ENCODE measurements at places on chromosomes 12 and 14.

DNA sequence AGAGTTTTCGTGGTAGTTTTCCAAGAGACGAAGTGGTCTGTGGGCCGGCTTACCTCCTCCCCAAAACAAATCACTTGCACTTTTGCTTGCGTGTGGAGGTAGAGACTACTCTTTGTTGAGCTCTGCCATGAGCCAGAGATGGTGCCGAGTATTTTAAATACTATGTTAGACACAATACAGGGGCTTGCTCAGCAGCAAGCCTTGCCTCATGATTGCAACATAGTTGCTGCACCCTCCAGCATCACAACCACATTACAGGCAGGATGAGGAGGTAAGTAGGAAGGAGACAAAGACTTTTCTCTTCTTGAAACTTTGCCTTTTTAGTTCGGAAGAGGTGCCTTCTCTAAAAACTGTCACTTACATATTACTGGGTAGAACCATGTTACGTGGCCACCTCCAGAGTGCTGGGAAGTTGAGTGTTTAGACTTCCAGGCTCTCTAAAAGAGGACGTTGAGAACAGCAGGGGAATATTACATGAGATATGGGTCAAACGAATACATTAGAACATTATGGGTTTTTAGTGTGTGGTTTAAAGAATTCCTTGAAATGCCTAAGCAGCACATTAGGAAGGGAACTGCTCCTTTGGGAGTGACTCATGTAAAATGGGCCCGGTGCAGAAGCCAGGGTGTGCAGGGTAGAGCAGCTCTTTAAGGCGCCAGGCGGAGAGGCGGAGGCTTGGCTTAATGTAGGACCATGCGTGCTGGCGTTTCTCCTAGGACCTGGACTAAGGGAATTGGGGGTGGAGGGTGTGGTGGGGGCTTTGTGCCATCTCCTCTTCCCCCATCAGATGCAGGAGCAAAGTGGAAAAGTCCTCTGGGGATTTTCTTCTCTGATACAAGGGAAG, 110.6 kb upstream of the PRMT8 start:
- DNase-seq = no peak

DNA sequence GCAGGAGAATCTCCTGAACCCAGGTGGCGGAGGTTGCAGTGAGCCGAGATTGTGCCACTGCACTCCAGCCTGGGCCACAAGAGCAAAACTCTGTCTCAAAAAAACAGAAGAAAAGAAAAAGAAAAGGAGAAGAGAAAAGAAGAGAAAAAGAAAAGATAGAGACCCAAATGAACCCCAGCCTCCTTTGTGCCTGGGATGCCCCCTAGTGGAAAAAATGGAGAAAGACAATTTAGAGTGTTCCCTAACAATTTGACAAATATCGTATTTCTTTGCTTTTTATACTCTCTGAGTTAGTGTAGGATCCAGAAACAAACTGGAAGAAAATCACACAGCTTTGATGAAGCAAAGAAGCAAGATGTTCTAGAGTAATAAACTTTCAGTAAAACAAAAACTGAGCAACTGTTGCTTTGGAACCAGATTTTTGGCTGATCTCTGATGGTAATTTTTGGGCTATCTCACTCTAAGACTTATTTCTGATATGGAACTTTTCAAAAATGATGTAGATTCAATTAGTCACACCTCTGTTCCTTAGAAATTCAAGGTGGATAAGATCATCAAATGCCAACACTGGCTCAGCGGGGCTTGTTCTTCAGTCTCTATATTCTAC, 18.6 kb upstream of the PRKAB1 start:
- DNase-seq = peak; percentile 34

DNA sequence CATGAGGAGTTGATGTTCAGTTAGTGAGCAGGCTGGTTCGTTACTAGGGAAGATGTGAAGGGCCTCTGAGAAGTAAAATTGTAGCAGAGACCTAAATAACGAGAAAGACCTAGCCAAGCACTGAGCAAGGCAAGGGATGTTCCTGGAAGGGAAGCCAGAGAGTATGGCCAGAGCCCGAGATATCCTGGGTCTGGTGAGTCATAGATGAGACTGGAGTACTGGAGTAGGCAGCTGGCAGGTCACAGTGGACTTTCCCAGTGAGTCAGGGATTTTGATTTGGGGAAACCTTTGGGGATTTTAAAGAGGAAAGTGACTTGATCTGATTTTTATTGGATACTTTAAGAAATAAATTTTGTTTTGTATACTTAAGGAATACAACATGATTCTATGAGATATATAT, 369.0 kb downstream of the DIO2 start:
- DNase-seq = peak; percentile 0

DNA sequence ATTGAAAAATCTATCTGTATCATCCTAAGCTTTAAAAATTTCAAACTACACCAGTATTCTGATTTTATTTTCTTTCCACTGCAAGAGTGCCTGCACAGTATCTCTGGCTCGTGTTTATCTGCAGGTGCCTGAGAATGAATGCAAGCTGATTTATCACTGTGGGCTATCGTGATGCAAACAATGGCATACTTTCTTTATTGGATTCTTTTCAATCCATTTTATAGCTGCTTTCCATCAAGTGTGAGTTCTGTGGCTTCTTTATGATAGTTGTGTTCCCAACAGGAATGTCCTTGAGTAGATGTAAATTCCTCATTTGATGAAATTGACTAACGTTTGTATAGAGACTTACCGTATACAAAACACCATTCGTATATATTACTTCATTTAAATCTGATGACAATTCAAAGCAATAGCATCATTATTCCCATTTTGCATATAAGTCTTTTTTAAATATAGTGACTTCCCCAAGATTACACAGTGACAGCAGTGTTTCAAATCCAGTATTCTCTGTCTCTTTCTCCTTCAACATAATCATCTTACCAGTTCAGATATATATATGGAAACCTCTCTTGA, 160.3 kb upstream of the ABCD2 start:
- DNase-seq = no peak

GRCh38 chr12:106753526-106753925, 21.0 kb upstream of the RIC8B start:
- DNase-seq = no peak

DNA sequence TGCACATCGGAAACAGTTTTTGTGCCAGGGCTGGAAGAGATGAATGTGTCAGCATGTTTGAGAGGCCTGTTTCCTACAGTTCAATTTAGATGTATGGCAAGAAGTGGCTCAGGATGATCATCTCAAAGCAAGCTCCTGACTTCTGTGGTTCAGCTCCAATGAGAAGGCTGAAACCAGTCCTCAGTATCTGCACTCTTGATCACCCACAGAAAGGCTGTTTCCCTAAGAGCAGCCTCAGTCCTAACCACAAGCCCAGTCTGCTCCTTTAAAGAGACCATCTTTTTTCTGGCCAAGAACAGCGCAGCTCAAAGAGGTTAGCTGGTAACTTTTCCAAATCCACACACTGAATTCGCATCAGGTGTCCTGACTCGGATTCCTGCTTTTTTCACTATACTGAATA, 19.2 kb downstream of the CSRP2 start:
- no peak for DNase-seq

GRCh38 chr12:93908846-93909567, 231.8 kb downstream of the CRADD start:
- no peak for DNase-seq

DNA sequence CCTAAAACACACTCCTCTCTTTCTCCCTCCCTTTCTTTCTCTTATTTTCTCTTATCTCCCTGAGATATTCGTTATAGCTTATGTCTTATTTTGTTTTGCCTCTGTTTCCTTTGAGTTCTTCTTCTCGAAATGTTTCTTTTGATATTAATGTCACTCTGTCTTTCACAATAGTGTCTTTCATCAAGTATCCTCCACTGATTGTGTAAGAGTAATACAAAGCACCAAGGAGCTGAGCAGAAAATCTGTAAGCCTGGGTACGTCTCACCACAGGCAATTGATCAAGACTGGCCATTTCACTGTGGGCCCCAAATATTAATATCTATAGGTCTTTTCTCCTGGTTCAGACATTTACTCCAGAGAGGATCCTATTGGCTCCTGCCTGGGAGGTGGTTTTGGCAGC, 4.8 kb upstream of the LYZ start:
- DNase-seq = peak; percentile 80

DNA sequence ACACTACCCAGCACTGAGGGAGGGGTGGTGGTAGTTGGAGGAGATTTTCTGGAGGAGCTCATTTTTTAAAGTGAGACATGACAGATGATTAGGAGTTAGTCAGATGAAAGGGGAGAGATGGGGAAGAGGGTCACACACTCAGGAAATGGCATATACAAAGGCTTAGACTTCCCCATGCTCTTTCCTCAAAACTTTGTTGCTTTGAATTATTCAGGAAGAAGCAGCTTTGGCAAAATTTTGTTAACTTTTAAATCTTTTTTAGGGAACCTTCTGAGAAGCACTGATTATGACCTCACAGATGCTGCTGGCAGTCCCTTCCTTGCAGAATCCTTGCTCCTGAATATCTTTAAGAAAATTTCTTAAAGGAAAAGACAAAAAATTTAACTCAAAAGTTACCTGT, 19.8 kb downstream of the ALDH6A1 start:
- peak; percentile 22 for DNase-seq

DNA sequence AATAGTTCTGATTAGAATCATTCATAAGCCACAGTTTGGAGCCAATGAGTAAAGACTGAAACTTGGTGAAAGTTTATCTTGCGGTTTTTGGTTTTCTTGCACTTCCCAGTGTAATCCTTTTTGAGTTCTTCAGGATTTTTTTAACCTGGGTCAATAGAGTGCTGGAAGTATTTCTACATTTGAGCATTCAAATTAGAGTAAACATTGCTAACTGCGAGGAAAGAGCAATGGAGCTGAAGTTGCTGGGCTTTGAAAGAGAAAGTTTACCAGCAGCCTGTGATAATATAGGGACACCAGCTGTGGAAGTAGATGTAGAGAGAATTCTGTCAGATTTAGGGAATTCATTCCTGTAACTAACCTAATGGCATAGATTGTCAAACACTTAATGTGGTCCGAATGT, 30.3 kb downstream of the ANO6 start:
- no peak for DNase-seq

DNA sequence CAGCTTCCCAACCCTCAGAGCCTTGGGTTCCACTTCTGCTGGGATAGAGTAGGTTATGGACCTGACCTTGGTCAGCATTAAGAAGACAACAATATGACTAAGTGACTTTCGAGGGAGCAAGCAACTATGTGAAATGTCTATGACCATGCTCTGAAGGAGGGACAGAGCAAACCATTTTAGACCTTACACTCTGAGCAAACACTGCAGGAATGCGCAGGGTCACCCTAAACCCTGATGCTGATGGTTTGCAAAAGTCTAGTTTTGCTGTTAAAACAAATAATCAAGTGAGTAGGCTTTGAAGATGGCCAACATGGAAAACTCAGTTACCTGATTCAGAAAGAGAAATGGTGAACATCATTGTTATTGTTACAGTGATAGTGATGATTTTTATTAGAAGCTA, 8.7 kb downstream of the ZCCHC8 start:
- DNase-seq = no peak

- DNase-seq = no peak
These were observed 97.8 kb downstream of the HMGA2 start for GRCh38 chr12:65922077-65922476.

DNA sequence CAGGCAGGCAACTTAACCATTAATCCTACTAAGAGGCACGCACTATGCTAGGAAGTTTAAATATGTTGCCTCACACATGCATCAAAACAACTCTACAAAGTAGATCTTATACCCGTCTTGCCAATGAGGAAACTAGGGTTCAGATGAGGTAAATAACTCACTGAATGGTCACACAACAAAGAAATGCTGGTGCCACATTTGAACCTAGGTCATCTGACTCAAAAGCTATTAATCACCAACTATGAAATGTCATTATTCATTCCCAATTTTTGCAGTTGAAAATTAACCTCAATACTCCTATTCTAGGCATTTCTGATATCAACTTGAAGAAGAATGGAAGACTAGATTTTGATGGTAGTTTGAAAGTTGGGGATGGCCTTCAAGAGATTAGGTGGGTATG, 2.8 kb upstream of the PYROXD1 start:
- no peak for DNase-seq
